ENCODE measurements at places on chromosomes 4 and X. TPM values are rescaled to one million over a fixed set of nuclear protein-coding genes. Genes with fewer than 3 reads are reported as not detected.

RAB41 gene
- not detected for total RNA-seq

GLRA2 gene
- total RNA-seq, result 1.3 TPM

FGFR3 gene
- total RNA-seq, result 8.6 TPM

CXCL1 gene
- total RNA-seq, result not detected

PNMA6F gene
- total RNA-seq, result not detected

EGFL6 gene
- total RNA-seq, result not detected

RBM46 gene
- not detected for total RNA-seq

PHKA1 gene
- 5.3 TPM for total RNA-seq

DMRTC1 gene
- not detected for total RNA-seq

PASD1 gene
- not detected for total RNA-seq

CACNA1F gene
- total RNA-seq, result not detected

UNC5C gene
- not detected for total RNA-seq

LUZP4 gene
- not detected for total RNA-seq

MAGED4B gene
- 12.9 TPM for total RNA-seq

XAGE2 gene
- total RNA-seq, result not detected

NPY1R gene
- total RNA-seq, result 16.6 TPM

GSX2 gene
- not detected for total RNA-seq

DDX60 gene
- 37.3 TPM for total RNA-seq

G6PD gene
- total RNA-seq, result 600 TPM

FAM149A gene
- 44.2 TPM for total RNA-seq

SAGE1 gene
- not detected for total RNA-seq

PCDH7 gene
- total RNA-seq, result 38.1 TPM

UGT2B10 gene
- total RNA-seq, result not detected

GAGE1 gene
- not detected for total RNA-seq

FAT4 gene
- total RNA-seq, result 3.2 TPM

TAF7L gene
- not detected for total RNA-seq

FAT1 gene
- 107 TPM for total RNA-seq

PITX2 gene
- 0.14 TPM for total RNA-seq

SNX12 gene
- 65.7 TPM for total RNA-seq

NCAPG gene
- total RNA-seq, result 25.3 TPM

LRCH2 gene
- total RNA-seq, result not detected

CPZ gene
- total RNA-seq, result not detected

CLGN gene
- total RNA-seq, result 14.0 TPM

IGFBP7 gene
- 1,275 TPM for total RNA-seq

ZDHHC15 gene
- total RNA-seq, result not detected

Data from Caki2 (cell line).